Fibroblast of the aortic adventitia (primary cell): ENCODE measurements at places on chromosomes 2 and 18. TPM values are rescaled to one million over a fixed set of nuclear protein-coding genes. Genes with fewer than 3 reads are reported as not detected.

STARD6 gene
- total RNA-seq: not detected in 2 replicates

SKOR2 gene
- total RNA-seq: not detected in 2 replicates

- DNase-seq: no peak
These were observed 96.5 kb upstream of the HS6ST1 start for GRCh38 chr2:128414946-128415778.

DNA sequence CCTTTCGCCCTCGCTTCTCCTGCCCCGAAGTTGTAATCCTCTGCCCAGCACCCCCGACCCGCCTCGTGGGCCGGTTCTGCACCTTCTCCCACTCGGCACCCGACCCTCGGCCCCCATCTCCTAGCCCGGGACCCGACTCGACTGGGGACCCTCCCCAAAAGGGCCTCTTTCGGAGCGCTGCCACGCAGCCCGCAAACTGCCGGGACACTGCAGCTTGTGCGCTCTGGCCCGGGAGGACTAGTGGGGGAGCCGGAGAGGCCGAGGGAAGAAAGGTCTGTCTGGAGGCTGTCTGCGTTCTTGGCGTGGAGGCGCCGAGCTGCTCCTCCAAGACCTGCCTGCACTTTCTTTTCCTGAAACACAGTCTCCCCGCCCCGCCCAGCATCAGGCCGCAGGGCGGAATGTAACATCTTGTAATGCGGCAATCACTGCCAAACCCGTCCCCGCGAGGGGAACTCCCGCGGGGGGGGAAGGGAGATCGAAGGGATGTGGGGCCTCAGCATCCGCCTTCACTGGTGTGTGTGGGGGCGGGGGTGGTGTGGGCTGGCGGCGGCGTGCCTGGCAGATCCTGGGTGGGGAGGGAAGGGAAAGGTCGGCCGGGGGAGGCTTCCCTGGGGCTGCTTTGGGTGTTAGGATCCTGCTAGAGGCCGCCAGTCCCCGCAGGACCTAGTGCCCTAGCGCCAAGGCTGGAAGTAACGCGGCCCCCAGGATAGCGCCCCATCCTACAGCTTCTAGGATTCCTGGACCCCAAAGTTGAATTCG, 7.4 kb downstream of the DLX2 start:
- DNase-seq: peak; percentile 91
